AG09319 (cell line): ENCODE measurements at places on chromosomes 3 and 15.

- no peak for DNase-seq
Measured at GRCh38 chr15:33157371-33158037, 37.0 kb downstream of the FMN1 start.

GRCh38 chr15:81940467-81941451, 105.1 kb downstream of the MEX3B start:
- DNase-seq: no peak

DNA sequence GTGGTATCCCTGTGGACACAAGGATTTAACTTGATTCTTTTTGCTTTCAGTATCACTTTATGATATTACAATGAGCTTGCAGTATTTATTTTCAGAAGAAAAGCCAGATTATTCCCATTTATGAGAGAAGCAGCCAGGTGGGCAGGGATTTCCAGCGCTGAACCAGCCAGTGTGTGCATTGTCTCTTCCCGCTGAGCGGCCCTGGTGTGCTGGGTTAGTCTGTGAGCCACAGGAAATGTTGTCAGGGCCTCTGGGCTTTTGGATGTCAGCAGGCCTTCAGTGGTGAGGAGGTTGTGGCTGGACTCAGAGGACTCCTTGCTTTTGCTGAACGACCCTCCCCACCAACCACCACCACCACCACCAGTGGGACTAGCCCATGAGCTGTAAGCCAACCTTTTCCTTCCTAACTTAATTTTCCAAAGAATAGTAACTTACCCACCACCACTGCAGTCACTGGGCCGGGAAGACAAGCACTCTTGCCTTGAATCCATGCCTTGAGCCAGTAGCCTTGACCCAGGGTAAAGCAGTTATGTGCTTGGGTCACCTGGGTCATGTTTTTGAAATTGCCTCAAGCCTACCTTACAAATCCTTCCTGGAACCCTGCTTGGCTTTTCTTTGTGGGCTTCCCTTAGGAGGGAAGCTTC, 33.1 kb downstream of the FLNB start:
- DNase-seq: no peak

DNA sequence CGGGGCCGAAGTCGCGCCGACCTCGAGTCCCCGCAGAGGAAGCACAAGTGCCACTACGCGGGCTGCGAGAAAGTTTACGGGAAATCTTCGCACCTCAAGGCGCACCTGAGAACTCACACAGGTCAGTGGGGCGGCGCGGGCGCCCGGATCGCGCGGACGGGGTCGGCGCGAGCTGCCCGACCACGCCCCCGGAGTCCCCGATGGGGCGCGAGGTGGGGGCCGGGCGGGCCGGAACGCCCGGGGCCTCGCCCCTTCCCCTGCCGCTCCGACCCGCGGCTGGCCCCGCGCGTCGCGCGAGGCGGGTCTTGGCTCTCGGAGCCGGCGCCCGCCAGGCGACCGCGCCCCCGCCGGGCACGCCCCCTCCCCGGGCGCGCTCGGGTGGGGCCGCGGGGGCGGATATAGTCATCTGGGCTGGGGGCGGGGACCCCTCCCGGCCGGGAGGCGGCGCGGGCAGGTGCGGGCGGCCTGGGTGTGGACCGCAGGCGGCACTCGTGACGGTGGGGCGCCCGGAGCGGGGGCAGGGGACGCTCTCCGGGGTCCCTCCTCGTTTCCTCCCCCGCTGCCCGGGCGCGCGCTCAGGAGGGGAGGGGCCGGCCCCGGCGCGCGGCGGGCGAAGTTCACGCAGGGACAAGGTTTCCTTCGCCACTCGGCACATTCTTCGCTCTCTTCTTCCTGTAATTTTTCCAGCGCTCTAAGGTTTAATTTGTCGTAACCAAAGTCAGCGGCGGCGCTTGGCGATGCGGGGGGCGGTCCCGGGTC, 1.2 kb downstream of the KLF13 start:
- DNase-seq: no peak

- DNase-seq: no peak
Measured at GRCh38 chr3:118272991-118273390, 761.7 kb downstream of the IGSF11 start.

GRCh38 chr3:177431525-177432176, 234.4 kb upstream of the TBL1XR1 start:
- no peak for DNase-seq

GRCh38 chr3:175704366-175705055, 845.4 kb downstream of the NAALADL2 start:
- DNase-seq: no peak

GRCh38 chr3:46269556-46269955, 27.3 kb downstream of the CCR3 start:
- DNase-seq: no peak

DNA sequence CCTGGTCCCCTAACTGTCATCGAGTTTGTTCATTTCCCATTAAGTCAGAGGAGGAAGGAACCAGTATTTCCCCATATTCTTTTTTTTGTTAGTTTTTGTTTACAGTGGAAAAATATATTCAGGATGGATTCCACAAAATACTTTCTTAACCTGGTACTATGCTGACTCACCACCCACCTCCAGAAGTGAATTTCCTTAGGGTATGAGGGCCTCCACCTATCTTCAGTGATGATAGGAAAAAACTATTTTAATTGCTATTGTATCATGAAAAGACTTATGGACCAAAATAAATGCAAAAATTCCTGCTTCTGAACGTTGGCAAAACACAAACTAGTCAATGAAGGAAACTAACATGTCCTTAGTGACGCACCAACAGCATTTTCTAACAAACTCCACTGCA, 64.2 kb upstream of the FOXP1 start:
- no peak for DNase-seq

DNA sequence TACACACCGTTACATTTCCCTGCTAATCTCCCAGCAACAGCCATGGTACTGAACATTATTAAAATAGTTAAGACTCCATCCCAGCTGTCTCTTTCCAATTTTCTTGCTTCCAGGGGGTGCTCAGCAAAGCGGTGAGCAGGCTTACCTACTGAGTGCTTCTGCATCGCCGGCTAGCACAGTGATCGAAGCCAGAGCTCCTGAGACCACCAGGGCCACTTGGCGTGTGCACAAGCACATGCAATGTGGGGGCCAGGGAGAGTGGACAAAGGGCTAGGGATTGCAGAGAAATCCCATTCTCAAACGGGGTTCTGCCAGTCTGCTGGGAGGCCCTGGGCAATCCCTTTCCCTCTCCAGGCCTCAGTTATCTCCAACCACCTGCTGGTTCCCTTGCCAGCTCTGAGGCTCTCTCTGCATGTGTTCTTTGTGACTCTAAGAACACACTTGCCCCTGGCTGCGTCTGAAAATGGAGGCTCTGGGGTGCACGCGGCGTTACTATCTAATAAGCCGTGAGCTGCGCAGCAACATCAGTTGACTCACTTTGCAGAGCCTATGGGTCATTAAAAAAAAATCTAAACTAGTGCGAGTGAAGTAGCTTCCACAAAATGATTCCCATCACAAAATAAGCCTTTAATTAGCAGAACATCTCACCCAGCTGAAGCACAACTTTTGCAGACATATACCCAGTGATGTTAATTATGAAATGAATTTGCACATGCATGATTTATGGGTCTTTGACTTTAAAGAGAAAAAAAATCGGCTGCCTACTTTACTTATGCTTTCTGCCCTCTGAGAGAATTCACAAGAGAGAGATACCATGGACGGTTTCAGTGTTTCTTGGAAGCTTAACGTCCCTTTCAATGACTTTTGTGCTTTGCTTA, 271.5 kb downstream of the TLE3 start:
- DNase-seq: no peak

GRCh38 chr15:86163816-86164215, 84.1 kb downstream of the AGBL1 start:
- no peak for DNase-seq

DNA sequence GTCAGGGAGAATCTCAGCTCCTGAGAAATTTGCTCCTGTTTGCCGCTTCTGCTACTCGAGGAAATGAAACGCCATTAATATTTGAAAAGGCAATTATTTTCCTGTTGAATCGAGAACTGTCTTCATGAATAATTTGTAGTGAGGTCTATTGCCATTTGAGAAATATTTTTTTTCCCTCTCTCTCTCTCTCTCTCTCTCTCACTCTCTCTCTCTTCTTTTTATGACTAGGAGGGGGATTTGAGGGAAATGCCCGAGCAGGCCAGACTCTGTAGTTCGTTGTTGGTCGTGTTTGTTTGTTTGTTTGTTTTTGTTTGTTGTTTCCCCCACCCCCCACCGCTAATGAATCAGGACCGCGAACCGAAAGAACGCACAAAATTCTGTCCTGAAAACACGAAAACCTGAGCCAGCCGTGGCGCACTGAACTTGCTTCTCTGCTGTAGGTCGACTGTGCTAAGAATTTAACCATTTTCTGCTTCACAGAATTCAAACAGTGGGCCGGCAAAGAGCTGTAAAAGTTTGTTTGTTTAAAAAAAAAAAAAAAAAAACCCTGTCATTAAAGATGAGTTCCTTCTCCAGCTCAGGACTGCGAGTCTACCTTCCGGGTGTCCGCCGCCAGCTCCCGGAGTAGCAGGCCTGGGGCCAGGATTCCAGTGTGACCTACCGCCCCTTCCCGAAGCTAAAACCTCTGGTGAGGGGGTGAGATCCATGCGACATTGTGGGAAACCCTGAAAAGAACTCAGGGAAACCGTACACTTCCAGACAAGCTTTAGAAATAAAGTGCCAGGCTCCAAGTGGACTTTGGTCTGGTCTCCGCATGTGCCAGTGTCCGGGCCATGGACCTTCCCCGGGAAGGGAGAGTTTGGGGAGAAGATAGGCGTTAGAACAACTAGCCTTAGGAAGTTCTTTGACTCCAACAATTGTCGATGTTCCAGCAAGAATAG, 12.1 kb downstream of the ZIC4 start:
- DNase-seq: no peak

DNA sequence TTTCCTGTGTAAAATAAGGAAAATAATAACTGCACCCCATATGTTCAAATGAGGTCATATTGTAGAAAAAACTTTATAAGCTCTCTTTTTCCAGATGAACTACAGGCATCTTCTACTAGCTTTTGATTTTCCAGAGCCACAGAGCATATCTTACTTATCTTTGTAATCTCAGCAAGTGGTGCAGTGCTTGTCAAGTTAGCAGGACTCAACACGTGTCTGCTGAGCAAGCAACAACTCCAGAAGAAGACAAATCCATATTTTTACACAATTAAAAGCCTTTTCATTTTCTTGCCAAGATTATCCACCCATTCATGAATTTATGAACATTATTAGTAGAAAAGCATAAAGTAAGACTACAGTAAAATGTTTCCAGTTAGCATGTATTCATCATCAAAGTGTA, 14.4 kb upstream of the TSC22D2 start:
- no peak for DNase-seq

- no peak for DNase-seq
Measured at GRCh38 chr15:66220601-66221000, 32.9 kb downstream of the MEGF11 start.

GRCh38 chr3:71218508-71218907, 365.0 kb downstream of the FOXP1 start:
- DNase-seq: no peak

GRCh38 chr15:83062768-83063180, 4.3 kb downstream of the BTBD1 start:
- DNase-seq: no peak

- no peak for DNase-seq
Measured at GRCh38 chr3:123783811-123784210, 100.3 kb downstream of the MYLK start.

DNA sequence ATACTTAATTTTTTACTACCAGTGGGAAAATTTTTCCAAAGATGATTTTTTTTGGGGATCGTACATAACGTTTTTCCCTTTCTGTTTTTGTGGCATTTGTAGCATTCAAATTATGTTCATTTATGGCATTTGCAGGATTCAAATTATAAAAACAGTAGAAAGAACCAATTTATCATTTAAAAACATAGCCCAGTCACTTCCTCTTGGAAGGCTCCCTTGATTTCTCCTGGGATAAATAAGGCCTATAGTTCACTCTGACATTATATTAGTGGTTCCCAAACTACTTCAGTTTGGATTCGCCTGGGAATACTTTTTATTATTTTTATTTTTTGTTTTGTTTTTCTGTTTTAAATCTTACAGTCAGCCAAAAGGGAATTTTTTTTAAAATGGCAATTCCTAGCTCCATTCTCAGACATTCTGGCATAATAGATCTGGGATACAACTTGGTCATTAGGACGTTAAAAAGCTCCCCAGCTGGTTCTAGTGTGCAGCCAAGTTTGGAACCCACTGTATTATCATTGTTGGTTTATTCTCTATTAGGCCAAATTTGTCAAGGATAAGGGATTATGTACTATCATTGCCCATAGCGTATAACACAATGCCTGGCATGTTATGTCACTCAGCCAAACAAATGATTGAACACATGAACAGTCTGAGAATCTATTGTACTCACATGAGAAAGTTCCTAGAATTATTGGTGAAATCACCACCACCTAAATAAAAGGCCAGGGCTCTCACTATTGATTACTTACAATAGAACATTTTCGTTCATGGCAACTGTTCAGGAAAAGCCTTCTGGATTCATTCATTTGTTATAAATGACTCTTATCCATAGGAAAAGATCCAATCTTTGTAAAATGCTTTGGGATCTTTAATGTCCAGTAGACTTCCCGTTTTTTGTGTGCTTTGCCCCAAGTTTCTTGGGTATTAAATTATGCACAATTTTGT, 28.9 kb downstream of the RARB start:
- no peak for DNase-seq

DNA sequence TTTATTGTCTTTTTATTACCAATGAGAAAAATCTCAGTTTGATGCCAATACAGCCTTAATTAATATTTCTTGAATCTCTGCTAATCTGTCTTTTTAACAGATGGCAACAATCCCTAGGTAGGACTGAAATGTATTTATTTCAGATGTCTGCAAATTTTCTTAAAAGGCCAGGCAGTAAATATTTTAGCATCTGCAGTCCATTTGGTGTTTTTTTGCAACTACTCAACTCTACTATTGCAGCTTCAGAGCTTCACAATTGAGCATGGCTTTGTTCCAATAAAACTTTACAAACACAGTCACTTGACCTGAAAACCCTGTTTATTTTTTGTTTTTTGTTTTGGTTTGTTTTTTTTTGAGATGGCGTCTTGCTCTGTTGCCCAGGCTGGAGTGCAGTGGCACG, 82.7 kb downstream of the RARB start:
- DNase-seq: no peak

DNA sequence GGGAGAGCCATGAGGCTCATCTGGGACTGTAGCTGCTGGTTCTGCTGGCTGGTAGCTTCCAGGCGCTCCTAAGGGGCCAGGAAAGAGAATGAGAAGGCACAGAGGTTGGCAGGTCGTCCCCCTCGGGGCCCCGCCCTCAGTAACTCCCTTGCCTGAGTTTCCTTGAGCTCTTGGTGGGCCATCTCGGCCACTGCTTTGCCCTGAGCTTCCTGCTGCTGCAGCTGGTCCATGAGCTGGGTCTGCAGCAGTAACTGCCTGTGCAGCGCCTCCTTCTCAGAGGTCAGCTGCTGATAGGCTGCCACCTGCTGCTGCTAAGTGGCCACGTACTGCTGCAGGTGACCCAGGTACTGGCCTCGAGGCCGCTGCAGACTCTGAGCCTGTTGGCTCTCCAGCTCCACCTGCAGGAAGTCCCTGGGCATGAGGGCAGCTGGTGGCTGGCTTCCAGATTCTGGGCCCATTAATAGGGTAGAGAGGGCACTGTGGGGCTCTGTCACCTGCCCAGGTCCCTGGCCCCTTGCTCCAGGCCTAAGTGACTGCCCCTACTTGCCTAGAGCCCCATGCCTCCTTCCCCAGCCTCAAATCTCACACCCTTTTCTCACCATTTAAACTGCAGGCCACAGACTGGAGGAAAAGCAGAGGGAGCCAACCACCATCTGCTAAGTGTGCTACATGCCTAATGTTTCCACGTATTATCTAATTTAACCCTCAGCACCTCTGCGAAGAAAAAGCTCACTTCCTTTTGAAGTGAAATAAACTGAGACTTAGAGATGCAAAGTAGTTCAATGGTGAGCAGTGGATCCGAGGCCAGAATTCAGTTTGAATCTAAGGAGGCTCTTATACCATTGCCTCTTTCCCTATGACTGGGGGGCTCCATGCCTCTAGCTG, 10.8 kb upstream of the VPS33B start:
- no peak for DNase-seq

GRCh38 chr15:89852342-89852995, 37.8 kb upstream of the ANPEP start:
- DNase-seq: no peak
